Left ventricle myocardium superior (tissue), 1 donor: ENCODE measurements at places on chromosomes 3 and 15. TPM values are rescaled to one million over a fixed set of nuclear protein-coding genes. Genes with fewer than 3 reads are reported as not detected.

DNA sequence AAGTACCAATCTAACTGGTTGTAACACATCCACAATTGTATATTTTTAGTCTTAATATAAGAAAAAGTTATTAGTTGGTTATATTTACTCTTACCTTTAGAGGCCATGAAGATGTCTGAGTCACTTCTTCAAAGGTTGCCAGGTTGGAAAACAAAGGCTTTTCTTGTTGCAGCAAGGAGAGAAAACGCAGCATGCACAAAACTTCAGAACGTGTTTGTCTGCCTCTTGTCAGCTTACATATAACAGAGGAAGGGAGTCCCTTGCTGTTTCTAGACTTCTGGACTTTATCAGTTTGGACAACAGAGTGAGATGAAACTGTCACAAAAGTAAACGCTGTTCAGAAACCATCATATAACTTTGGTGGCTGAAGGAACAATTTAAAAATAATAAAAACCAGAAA, at the start of gene PLSCR5:
Gene PLSCR5, minus strand, starts transcription at position 241 of the 400 bp plus-strand sequence. Its CDS starts 134 bp downstream, at position 107.
- no peak for DNase-seq

DNA sequence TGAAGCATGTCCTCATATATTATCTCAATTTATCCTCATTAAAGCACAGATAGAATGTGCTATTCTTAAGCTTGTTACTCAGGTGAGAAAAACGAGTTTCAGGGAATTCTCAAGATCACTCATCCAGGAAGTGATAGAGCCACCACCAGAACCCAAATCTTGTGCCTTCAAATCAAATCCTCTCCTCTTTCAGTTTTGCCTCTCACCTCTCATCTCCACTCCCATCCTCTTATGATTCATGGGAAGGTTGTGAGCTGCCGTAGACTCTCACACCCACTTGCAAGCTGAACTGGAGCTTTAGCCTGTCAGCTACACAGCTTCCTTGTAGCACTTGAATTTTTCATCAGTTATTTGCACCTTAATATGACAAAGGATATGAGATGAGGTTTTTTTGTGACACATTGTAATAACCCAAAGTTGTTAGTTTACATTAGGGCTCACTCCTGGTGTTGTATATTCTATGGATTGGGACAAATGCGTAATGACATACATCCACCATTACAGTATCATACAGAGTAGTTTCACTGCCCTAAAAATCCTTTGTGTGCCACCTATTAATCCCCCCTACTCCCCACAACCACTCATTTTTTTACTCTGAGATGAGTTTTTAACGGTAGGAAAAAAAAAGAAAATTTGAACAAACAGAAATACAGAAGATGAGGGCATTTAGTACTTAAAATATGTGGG, 25.7 kb downstream of the GPR15 start:
- no peak for DNase-seq

DNA sequence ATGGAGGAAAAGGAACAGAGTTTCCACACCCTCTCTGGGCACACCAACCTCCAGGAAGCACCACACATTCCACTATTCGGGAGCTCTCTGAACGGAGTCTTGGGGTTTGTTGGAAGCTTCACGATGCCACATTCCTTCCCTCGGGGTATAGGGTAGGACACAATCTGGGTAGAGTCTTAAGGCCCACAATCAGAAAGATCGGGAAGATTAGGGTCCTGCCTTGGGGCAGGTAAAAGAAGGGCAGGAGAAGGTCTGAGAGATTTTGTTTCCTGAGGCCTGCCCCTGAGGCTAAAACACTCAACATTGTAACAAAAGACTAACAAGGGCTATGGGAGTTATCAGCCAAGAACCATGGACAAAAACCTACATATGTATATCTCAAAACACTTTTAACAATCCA, 89.2 kb upstream of the RAP2B start:
- no peak for DNase-seq

- no peak for DNase-seq
Measured at GRCh38 chr3:197003461-197004385, 25.9 kb downstream of the MELTF start.

- DNase-seq, result no peak
Measured at GRCh38 chr3:132616780-132617179, 19.7 kb downstream of the ACKR4 start.

DNA sequence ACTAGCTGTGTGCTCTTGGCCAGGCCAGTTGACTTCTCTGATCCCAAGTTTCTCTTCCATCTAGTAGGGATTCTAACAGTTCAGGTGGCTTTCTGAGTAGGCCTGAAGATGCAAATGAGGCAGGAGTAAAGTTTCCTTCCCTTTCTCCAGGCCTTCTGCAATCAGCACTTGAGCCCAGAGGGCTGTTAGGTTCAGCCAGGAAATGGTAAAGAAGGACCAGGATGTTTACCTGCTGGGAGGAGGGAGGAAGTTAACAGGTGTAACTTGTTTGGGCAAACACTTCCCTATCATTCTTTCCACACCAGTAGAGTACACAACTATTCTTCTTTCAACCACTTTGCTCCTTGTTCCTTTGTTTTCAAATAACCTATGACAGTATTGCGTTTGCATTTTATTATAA, 13.3 kb upstream of the TNFSF10 start:
- no peak for DNase-seq

- no peak for DNase-seq
Measured at GRCh38 chr15:23595368-23595767, 29.9 kb downstream of the MKRN3 start.

DNA sequence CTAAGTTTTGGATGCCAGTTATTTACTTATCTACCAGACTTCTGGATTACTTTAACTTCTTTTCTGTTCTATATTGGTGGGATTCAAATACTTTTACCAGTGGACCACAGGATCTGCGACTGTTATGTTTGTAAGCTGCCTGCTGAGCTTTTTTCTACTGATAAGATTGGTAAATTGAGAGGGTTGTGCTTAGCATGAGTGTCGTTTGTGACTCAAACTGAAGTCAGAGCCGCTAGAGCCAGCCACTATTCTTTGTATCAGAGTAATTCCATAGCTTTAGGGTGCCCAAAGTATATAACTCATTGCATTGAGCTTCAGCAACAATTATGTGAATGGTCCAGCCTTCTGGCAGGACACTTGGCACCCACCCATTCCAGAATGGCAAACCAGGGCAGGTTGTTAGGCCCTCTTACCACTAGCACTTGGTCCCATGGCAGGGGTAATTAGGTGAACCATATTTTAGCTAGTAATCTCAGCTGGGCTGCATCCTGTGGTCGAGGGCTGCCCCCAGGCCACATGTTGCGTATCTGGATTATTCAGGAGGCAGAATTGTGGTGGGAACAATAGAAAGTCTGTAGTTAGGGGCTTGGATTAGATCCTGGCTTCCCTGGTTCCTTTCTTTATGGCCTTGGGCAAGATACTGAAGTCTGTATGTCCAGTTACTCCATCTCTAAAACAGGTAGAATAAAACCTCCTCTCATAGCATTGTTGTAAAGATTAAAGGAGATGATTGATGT, 6.0 kb downstream of the PLCL2 start:
- DNase-seq, result no peak

GRCh38 chr3:133401374-133402135, 1.7 kb downstream of the BFSP2 start:
- peak; percentile 43 for DNase-seq

Gene SLC6A20
- total RNA-seq, result not detected

Gene MYZAP
- total RNA-seq, result 930 TPM

Gene ANKRD34C
- not detected for total RNA-seq

Gene SUSD5
- 1.4 TPM for total RNA-seq
